ENCODE measurements at places on chromosomes 4 and X.

DNA sequence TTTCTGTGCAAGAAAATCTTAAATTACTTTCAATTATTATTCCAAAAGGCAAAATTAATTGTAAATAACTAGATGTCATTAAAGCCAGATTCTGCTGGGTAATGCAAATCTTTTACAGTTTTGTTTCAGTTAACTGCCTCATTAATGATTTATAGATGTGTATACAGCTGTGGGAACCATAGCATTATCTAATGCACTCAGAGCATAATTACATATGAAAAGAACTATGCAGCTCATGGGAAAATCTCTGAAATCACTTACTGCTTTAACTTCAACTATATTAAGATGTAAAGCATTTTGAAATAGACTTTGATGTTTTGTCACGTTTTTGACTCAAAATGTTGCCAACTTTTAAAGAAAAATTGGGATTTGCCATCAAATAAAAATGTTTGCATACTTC lies 630.3 kb upstream of the KLHL4 start:
- no peak for DNase-seq

DNA sequence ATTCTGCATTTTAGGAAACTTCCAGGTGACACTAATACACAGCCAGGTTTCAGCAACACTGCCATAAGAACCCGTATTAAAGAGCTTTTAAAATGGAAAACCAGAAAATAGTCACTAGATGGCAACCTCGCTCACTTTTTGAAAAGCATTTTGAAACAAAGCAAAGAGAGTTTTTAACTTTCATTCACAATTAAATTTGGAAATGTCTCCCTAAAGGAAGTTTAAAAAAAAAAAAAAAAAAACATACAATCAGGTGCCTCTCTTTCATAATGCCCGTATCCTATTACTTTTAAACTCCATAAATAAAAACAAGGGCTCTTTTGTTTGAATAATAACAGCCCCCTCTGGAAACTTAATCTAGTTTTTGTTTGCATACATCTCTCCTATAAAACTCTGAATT lies 20.3 kb downstream of the MEPE start:
- no peak for DNase-seq

DNA sequence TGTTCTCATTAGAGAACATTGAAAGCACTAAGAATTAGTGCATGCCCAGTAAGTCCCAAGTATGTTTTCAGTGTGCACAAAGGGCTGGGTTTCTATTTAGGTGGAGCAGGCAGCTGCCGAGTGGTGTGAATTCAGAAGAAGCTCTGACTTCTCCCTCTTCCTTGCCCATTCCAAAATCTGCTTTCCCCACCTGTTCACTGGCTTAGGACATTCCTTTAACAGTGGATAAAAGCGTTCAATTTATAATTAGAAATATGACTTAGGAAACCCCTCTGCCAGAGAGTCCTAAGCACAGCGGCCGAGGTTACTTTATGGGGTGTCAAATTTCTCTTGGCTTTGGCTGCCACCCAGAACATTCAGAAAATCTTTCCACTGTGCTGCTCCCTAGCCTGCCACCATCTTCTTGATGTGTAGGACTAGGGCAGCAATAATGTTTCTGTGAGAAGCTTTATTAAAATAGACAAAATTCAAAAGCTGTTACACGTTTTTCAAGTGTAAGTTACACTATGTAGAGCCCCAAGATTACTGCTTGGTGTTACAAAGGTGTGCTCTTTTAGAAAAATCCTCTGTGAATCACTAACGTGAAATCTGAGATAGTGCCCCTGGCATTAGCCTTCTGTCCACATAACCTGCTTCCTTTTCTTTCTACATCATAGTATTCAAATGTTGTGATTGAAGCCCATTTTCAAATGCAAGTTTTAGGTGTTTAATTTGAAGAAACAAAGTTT lies 191.6 kb upstream of the ANKRD50 start:
- no peak for DNase-seq

DNA sequence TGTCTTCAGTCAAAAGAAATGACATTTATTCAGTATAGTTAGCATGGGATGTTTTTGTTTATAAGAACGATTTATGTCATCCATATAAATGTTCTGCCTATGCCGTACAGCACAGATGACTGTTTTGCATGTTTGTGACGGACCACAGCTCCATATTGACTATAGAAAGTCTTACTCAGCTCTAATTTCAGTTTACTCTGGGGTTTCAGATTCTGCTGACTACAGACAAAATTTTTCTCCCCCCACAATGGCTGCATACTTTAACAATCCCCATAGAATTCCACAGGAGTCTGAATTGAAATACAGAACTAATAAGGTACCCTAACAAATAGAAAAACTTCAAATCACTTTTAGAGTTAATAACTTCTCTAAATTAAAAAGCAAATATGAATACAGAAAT lies 191.0 kb downstream of the SCFD2 start:
- no peak for DNase-seq

GRCh38 chrX:71910986-71911730 lies 513 bp downstream of the NHSL2 start:
- DNase-seq, result no peak

GRCh38 chrX:42085836-42086235 lies 162.5 kb upstream of the CASK start:
- DNase-seq, result no peak

- no peak for DNase-seq
These were observed 313.3 kb upstream of the BMP3 start for GRCh38 chr4:80717204-80717603.

GRCh38 chr4:148965080-148965479 lies 522.9 kb upstream of the NR3C2 start:
- no peak for DNase-seq

DNA sequence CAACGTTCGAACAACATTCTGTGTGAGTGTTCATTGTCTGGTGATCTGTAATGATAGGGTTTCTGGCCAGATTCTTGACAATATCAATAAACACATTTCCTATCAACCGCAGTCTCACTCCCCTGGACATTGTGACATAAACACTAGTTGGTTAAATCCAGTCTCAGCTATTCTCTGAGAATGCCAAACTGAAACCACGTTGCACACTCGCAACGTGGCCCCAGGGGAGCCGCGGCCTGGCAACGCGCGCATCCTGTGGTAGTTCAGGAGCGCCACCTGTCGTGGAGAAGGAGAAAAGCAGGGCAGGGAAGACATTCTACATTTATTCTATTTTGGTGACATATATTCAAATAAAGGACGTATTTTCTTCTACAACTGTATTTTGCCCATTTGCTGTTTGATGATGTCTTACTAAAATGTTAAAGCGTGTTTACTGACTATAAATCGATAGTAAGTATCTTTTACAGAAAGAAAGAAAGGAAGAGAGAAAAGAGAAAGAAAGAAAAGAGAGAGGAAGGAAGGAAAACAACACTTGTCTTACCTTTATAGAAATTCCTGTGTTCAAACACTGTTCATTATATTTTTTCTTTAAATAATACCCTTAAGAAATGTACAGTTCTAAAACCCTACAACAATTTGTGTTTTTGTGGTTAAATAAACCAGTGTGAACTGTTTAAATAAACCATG lies 738.3 kb upstream of the FRG1 start:
- DNase-seq, result peak; percentile 65

Data from lower lobe of right lung (tissue), 2 donors.